ENCODE measurements at places on chromosomes 4 and X.

GRCh38 chr4:150782311-150782710 is 200.4 kb downstream of the MAB21L2 start:
- DNase-seq, result peak; percentile 50

DNA sequence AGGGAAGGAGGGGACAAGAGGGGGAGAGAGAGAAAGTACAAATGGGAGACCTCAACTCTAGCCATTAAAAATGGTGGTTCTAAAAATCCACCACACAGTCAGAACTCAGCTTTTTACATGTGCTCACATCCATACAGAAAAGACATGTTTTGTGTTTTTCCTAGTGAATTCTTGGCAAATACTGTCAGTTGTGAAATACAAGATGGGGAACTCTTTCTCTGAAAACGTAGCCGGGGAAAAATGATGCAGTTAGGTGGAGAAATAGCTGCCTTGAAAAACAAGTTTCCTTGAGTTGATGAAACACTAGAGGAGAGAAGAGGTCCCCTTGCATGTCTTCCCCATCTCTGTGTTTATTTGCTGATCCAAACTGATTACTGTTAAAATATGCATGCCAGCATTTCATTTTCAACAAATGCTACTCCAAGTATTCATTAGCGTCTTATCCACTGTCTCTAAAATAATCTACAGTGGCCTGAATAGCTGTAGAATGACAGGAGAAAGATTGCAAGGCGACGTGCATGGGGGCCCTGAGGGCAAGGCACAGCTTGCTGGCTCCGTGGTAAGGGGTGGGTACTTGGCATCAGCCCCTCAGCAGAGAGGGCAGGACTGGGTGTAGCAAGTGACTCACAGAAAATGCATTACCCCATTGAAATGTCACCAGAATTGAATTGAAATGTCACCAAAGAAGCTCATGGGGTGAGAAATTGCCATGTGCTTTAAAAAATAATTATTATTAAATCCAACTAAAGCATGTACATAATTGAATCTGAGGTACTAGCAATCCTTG is 48.1 kb upstream of the TBL1X start:
- peak; percentile 0 for DNase-seq

DNA sequence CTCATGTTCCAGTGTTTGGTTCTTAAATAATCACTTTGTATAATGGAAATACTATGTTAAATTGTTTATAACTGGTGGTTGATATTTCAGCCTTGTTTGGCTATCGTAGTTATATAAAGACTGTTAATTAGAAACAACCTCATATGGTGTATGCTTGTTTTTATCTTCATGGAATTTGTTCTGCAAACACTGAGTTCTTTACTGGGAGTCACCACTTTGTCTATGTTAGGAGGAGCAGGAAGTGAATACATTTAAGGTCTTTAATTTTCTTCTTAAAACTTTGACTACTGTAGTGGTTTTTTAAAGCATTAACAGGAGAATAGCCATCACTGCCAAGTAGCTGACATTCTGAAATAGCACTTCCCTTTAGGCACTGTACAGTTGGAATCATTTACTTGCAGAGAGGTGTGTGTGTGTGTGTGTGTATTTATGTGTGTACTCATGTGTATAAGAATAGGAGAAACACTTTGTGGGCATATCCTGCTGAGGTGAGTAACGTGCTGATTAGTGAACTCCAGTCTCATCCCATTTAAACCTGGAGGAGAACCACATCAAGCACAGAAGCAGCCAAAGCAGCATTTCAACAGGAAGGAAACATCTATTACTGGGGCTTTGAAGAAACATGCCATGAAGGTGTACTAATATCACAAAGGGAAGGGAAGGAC is 37.8 kb downstream of the TET2 start:
- DNase-seq, result no peak

DNA sequence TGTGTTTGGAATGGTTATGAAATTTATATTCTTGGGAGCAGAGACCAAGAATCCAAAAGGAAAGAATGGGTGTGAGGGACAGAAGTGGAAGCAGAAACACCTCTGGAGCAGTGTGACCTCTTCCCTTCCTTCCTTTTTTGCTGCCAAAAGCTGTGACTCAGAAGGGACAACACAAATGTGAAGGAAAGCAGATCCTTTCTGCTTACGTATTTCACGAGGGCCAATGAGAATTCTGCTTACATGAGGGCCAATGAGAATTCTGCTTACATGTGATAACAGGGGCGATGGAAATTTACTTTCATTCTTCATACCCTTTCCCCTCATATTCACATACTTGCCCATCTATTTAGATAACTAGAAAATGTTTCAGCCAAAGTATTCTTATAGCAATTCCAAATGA is 404.6 kb downstream of the PRDM5 start:
- DNase-seq, result peak; percentile 91

GRCh38 chrX:23127586-23127985 is 127.8 kb downstream of the DDX53 start:
- no peak for DNase-seq

GRCh38 chrX:151100799-151101198 is 75.6 kb upstream of the GPR50 start:
- no peak for DNase-seq

DNA sequence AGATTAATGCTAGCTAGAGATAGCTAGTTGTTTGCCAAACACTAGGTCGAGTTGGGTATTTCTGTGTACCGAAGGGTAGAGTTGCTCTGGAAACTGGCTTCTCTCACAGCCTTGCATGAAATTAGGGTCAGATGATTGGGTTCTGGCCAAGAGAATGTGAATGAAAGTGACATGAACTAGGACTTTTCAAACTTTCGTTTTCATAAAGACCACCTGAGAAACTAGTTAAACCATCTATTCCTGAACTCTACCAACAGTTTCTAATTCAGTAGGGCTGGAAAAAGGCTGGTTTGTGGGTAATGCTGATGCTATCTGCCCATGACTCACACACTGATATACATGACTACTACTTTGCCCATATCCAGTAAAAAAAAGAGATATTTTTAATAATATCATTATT is 157.6 kb downstream of the GASK1B start:
- DNase-seq, result peak; percentile 64

DNA sequence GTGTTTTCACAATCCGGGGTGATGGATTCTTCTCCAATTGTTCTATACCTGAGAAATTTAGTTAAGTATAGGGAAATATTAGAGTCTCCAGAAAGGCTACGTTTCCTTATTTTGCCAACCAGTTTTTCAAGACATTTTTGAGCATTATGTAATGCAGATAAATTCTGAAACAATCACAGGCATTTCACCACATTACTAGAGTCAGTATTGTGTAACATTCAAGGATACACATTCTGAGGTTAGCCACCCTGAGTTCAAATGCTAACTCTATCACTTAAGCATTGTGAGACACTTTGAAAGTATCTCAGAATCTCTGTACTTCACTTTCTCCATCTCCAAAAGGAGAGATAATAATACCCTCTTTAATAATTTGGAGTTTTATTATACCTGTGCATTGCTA is 10.6 kb downstream of the SULT1B1 start:
- no peak for DNase-seq

GRCh38 chrX:123424546-123424945 is 240.5 kb downstream of the GRIA3 start:
- DNase-seq, result peak; percentile 55

DNA sequence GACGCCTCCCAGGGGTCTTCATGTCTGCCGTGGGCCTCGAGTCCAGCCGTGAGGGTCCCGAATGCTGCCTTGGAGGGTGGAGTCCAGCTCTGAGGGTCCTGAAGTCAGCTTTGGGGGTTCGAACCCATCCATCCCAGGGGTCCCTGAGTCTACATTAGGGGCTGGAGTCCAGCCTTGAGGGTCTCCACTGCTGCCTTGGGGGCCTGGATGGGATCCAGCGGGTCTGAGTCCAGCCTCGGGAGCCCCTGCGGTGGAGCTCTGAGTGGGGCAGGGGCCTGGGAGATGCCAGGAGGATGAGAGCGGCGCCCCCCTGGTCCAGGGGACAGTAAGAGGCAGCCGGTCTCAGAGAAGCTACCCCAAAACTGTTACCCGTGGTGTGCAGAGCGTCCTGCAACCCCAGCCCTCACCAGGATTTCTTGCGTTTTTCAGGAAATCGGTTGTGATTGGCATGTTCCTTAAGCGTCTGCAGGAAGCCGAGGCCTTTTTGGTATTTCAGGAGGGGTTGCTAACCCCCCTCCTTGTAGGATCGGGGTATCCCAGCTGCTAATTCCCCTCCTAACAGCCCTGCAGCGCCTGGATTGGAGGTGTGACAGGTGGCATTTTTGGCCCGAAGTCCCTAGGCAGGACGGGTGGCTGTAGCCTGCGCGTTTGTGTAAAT is 1.7 kb upstream of the GTPBP6 start:
- DNase-seq, result no peak

- no peak for DNase-seq
These were observed 33.6 kb upstream of the SPANXN2 start for GRCh38 chrX:143754183-143754582.

GRCh38 chr4:34220601-34221000 is 2023.7 kb downstream of the ARAP2 start:
- DNase-seq, result no peak

DNA sequence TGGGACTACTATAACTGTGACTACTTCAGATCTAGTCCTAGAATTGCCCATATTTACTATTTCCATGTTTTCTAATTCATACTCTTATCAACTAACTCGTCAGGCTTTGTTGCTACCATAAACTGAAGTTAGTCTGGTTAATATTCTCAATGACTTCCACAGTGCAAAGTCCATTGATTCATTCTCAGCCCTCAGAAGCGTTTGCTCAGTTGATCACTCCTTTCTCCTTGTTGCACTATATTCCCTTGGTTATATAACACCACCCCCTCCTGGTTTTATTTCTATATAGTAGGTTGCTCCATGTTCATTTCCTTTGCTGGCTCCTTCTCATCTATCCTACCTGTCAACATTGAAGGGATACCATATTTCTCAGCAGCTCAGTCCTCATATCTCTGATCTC is 27.2 kb upstream of the SLC6A14 start:
- no peak for DNase-seq

- DNase-seq, result no peak
These were observed 163.6 kb downstream of the CBR4 start for GRCh38 chr4:168846414-168846813.

GRCh38 chrX:38117485-38117884 is 103.2 kb downstream of the SRPX start:
- no peak for DNase-seq

DNA sequence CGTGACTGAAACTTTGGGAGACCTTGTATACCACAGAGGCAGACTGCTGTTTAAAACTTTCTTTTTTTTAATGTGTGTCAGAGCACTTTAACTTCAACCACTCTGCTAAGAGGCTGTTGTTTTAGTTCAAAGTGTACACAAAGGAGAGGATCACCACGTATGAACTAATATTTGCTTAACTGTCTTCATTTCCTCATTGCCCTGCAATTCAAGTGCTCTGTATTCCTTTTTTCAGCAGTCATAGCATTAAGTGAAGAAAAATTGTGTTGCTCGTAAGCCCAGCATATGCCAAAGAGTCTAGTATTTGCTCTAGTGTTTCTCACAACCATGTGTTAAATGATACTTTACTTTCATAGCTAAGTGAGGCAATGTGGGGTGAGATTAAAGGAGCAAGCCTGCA is 63.0 kb upstream of the HHIP start:
- DNase-seq, result no peak

- no peak for DNase-seq
These were observed 21.7 kb upstream of the SPP1 start for GRCh38 chr4:87953826-87954225.

- DNase-seq, result no peak
These were observed 8.9 kb downstream of the TCEANC start for GRCh38 chrX:13661735-13662288.

- DNase-seq, result peak; percentile 13
These were observed 22.1 kb downstream of the UBE2K start for GRCh38 chr4:39719804-39720580.

DNA sequence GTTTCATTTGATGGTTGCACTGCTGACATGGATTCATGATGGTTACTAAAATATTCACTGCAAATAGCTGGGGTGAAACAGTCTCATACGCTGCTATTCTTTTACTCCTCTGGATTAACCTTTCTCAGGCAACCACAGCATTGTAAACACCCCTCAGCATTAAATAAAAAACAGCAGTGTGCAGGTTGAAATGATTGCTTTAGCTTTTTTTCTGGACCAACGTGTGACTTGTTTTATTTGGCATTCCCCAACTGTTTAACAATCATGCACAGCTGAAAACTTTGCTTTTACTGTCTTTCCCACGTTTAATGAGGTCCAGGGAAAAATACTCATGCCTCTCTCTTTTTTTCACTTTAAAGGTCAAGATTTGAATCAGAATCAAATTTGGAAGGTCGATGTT is 490.8 kb downstream of the RAPGEF2 start:
- DNase-seq, result no peak

GRCh38 chr4:36392916-36393315 is 111.5 kb downstream of the DTHD1 start:
- no peak for DNase-seq

DNA sequence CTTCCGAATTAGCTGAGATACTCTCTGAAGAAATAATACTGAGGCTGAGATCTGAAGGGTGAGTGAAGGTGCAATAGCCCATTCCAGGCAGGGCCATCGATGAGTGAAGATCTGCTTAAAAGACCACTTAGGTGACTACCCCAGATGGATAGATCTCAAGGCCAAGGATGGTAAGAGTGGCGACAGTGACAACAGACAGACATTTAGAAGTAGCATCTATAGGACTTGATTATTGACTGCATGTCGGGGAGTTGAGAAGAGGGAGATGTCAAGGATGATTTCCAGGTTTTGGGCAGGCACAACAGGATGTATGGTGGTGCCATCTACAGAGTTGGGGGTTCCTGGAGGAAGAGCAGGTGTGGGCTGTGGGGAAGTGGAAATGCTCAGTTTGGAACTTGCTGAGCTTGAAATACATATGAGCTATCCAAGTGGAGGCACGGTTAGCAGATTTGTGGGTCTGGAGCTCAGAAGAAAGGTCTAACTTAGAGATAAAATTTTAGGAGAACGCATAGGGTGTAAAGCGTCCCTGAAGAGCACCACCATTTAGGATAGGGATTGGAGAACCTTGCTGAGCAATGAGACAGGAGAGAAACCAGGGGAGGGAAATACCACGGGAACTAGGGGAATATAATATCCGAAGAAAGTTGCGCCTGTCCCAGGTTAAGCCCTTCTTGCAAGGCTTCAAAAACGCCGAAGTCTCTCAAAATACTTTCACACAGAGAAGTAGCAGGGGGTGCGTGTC is 688 bp downstream of the UFSP2 start:
- DNase-seq, result no peak

Measured in EL (cell line).